Stimulated activated CD4-positive, alpha-beta T cell treated with anti-CD3 and anti-CD28 coated beads, Interleukin-1b, Interleukin-23, amount 100 ng/mL, for 4 hours (primary cell): ENCODE measurements at places on chromosomes 1 and 21.

- no peak for DNase-seq
These were observed 5.8 kb downstream of the CELSR2 start for GRCh38 chr1:109255097-109255651.

- DNase-seq, result no peak
These were observed 21.4 kb downstream of the HYI start for GRCh38 chr1:43432171-43432860.

GRCh38 chr21:37356706-37357105 is 9.9 kb upstream of the DYRK1A start:
- DNase-seq, result no peak

DNA sequence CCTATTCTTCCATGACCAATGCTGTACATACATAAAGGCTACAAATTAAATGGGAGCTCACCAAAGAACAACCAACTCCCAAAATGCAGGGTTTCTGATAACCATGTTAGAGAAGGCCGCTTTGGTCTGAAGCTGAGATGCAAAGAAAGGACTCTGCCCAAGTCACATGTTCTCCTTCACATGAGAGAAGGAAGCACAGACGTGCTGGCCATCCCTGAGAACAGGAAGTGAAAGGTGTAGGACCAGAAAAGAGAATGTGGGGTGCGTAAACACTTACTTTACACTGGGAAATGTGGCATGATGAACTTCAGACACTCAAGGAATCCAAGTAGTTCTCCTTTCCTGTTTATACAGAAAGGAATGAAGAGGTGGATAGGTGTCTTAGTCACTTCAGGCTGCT is 31.7 kb upstream of the TADA1 start:
- DNase-seq, result no peak

GRCh38 chr1:62688687-62689085 is 500 bp upstream of the DOCK7 start:
- no peak for DNase-seq
